ENCODE measurements at places on chromosomes 12 and 14. TPM values are rescaled to one million over a fixed set of nuclear protein-coding genes. Genes with fewer than 3 reads are reported as not detected.

The TRPV4 gene
- polyA plus RNA-seq: not detected

The NYNRIN gene
- polyA plus RNA-seq: 0.05 TPM

The SMCO3 gene
- polyA plus RNA-seq: not detected

The SMCO2 gene
- not detected for polyA plus RNA-seq

The PPP1R1A gene
- polyA plus RNA-seq: 22.1 TPM

The NAV3 gene
- 5.9 TPM for polyA plus RNA-seq

The PROX2 gene
- polyA plus RNA-seq: 0.18 TPM

The INHBE gene
- 0.65 TPM for polyA plus RNA-seq

The CABP1 gene
- 13.1 TPM for polyA plus RNA-seq

The WSCD2 gene
- polyA plus RNA-seq: 6.9 TPM

The RPGRIP1 gene
- polyA plus RNA-seq: 0.74 TPM

The ACRBP gene
- polyA plus RNA-seq: not detected

The RILPL1 gene
- polyA plus RNA-seq: 0.50 TPM

The POTEG gene
- polyA plus RNA-seq: not detected

The PRIMA1 gene
- polyA plus RNA-seq: 0.21 TPM

The WNT1 gene
- polyA plus RNA-seq: not detected

The MGP gene
- 7.6 TPM for polyA plus RNA-seq

The HPD gene
- not detected for polyA plus RNA-seq

The ETFBKMT gene
- 6.2 TPM for polyA plus RNA-seq

The CCND2 gene
- 110 TPM for polyA plus RNA-seq

The PPM1A gene
- 84.6 TPM for polyA plus RNA-seq

The GALNT8 gene
- polyA plus RNA-seq: 79.6 TPM

The ACSS3 gene
- polyA plus RNA-seq: 0.20 TPM

The BDKRB2 gene
- polyA plus RNA-seq: not detected

The KCNA1 gene
- polyA plus RNA-seq: 35.2 TPM

The IL31 gene
- polyA plus RNA-seq: not detected

The IAPP gene
- not detected for polyA plus RNA-seq

The PSMB11 gene
- polyA plus RNA-seq: not detected

The TTC7B gene
- polyA plus RNA-seq: 14.3 TPM

The SOS2 gene
- 9.9 TPM for polyA plus RNA-seq

The TSPAN11 gene
- polyA plus RNA-seq: 1.5 TPM
